ENCODE measurements at places on chromosomes 5 and 9.

- DNase-seq, result no peak
Observed at GRCh38 chr9:73270967-73271721, 119.5 kb downstream of the ANXA1 start.

GRCh38 chr9:114002271-114002985 lies 75.7 kb downstream of the AMBP start:
- no peak for DNase-seq

DNA sequence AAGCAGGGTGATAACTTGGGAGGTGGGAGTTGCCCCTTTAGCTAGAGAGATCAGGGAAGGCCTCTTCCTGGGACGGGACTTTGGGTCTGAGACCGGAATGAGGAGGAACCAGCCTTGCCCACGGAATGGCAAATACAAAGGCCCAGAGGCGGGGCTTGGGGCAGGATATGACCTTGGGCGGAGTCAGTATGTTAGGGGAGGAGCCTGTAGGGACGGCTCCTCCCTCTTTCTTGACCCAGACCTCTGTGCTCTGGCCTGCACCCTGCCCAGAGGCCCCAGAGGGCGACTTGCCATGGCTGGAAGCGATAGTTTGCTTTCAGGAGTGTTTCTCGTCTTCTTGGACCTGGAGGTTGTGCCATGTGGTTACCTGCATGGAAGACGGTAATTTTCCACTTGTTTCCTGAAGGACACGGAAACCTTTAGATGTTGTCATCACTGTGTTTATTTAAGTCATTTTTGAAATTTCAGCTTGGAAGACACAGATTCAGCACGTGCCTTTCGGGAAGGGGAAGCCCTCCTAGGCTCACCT lies 85.6 kb downstream of the DAB2IP start:
- DNase-seq, result no peak

DNA sequence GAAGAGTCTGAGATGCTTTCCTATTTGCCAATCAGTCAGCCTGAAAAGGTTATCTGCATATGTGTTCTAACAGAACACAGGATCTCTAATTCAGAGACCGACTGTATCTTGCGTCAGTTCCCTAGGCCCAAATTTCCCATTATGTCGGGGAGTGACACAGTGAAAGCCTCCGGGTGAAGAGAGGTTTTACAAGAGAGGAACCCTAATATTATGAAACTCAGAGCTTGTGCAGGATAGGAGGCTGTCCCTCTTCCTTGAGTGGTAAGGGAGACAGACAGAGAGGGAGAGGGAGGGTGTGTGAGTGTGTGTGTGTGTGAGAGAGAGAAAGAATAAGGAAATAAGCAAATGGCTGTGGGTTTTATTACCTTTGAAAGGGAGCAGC lies 1.9 kb downstream of the CD14 start:
- DNase-seq, result no peak

DNA sequence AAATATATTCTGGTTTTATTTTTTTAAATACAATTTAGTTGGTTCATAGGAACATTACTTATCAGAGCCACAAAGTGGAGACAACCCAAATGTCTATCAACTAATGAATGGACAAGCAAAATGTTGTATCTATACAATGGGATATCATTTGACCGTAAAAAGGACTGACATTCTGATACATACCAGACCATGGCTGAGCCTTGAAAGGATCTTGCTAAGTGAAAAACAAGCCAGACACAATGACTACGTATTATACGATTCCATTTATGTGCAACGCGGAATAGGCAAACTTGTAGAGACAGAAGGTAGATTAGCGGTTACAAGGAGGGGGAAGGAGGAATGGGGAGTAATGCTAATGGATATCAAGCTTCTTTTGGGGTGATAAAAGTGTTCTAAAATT lies 621.6 kb downstream of the BNC2 start:
- DNase-seq, result no peak

DNA sequence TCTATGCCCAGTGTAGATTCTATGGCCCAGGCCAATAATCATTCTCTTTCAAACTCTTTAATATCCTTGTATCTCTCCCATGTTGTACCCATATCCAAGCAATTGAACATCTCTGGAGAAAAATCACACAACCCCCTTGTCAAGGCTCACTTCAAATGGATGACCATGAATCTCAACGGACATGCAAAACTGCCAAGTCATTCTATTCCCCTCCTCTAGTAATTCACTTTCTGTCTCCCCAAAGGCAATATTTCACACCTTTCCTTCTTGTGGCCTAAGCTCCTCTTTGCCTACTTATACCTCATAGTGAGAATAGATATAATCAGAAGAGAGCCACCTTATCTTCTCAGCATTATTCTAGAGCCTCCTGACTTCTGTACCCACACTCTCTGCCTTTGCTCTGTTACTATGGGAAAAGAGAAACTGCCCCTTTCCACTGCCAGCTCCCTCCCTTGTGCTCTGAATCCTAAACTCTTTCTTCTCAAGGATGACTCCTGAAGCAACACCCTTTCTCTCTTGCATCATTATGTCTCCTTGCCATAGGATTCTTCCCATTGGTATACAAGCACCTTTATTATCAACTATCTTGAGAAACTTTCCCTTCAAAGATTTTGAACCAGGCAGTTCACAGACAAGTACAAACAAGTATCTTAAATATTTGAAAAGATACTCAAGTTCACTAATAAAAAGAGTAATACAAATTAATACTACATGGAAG lies 66.1 kb downstream of the RPS23 start:
- DNase-seq, result no peak

GRCh38 chr9:128503870-128504269 lies 649 bp upstream of the GLE1 start:
- peak; percentile 56 for DNase-seq

DNA sequence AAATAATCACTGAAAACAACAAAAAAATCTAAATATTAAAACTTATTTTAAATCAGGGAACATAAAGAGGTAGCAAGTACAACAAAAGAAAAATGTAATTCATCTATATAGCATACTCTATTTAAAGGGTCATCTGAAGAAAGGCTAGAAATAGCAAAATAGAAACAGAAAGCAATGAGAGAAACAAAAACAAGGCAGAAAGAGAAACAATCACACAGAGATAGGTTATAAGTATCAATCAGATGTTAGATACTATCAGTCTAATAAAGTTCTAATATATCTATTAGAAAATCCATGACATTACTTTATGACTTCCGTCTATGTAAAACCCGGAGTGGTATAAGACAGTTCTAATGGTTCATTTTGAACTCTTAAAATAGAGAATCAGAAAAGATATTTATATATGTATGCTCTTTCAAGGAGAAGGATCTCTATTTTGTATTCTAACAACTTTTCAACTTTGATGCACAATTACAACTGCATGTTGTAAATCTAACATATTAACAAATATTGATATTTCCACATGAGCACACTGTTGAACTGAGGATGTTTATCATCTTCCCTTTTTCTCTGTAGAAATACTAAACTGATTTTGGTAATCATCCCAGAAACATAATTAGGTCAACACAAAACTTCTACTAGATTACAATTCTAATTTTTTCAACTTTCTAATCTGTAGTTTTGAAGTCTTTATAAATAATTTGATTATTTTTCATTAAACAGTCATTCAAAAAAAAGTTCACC lies 15.8 kb downstream of the RICTOR start:
- no peak for DNase-seq

GRCh38 chr5:107384256-107384655 lies 286.5 kb downstream of the EFNA5 start:
- DNase-seq, result peak; percentile 42

DNA sequence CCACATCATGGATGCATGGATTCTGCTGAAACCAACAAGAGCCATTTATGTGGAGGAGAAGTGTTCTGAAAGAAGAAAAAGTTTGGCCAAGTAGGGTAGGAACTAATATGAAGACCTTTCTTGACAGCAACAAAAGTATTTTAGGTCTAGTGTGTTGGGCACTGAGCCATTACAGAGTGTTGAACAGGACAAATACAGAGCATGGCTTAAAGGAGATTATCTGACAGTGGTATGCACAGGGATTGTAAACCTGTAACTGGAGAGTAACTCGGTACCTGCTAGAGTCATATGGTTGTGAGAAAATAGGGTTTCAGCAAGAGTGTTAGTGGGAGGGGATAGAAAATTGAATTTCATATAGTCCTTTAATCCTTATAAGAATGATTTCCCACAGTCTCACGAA lies 513.2 kb upstream of the WWC1 start:
- no peak for DNase-seq

- no peak for DNase-seq
Observed at GRCh38 chr9:6984941-6985578, 227.3 kb downstream of the KDM4C start.

- DNase-seq, result no peak
Observed at GRCh38 chr9:133761641-133762248, 23.6 kb upstream of the SARDH start.

GRCh38 chr5:111072949-111073682 lies 1.6 kb downstream of the TSLP start:
- DNase-seq, result peak; percentile 52

DNA sequence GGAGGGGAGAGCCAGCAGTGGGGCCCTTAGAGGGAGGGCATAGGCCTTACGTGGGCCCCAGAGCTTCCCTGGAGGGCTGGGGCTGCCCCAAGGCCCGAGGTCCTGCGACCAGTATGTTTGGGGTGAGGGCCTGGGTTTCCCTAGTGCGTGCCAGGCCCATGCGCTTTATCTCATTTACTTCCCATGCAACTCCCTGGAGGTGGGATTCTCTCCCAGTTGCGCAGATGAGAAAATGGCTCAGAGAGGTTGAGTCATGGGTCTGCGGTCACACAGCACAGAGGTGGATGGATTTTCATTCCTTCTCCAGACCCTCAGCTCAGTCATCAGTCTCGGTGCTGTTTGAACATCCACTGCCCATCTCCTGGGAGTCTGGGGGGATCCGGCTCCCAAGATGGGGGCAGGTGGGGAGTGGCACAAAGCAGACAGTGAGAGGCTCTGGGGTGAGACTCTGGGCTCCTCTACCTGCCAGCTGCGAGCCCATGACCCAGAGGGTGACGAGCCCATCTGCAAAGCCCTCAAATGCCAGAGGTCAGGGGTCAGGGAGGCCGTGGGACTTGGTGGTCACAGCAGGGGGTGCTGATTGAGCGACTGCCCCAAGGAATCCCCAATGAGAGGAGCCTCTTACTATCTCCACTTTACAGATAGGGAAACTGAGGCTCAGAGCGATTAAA lies 171.2 kb downstream of the GAPVD1 start:
- DNase-seq, result no peak

DNA sequence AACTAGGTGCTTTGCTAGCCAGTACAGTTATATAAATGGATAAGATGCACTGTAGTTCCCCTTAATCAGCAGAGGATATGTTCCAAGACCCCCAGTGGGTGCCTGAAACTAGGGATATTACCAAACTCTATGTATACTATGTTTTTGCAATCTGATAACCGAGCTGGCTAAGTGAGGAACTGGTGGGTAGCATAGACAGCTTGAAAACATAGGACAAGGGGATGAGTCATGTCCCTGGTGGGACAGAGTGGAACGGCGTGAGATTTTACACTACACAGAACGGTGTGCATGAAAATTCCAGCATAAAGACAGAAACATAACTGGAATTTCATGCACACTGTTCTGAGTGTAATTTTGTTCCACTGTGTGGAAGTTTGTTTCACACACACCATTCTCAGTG lies 86.9 kb downstream of the BASP1 start:
- no peak for DNase-seq

DNA sequence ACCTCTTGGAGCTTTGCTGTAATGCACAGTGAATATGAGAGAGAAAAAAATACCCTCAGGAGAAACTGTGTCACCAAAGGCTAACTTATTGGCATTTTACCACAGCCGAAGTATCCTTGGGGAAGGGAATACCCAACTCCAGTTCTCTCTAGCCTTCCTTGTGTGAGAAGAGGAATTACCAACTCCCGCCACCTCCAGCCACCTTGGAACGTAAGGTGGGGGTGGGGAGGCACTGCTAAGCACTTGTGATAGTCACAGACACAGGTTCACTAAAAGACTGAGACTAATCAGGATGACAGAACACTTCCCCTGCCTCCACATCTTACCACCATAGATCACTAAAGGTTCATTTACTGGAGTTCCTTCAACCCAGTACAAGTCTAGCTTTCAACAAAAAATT lies 102.0 kb upstream of the ADAMTS19 start:
- DNase-seq, result no peak

GRCh38 chr9:98533132-98533531 lies 175.6 kb downstream of the GABBR2 start:
- no peak for DNase-seq

DNA sequence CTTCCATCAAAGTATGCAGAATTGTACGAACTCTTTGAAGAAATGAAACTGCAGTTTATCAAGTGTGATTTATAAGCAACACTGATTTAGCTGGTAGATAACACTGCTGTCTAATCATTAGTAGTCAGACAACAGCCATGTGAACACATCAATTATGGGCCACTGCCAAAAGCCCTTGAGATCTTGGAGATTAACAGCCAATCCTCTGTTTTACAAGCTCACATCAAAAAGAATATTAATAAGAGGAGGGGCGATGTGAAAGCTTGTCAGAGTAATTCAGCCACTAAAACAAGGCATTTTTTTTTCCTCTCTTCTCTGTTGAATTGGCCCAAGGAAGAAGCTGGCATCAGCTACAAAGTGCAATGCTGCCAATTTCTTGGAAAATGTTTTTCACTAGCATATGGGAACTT lies 28.1 kb downstream of the ZNF608 start:
- peak; percentile 86 for DNase-seq
